Activated CD4-positive, CD25-positive, alpha-beta regulatory T cell treated with anti-CD3 and anti-CD28 coated beads, Interleukin-2, amount 50 U/mL, for 72 hours (primary cell): ENCODE measurements at places on chromosomes 4 and X.

- DNase-seq: no peak
Observed at GRCh38 chrX:134453631-134454030, 6.3 kb upstream of the HPRT1 start.

DNA sequence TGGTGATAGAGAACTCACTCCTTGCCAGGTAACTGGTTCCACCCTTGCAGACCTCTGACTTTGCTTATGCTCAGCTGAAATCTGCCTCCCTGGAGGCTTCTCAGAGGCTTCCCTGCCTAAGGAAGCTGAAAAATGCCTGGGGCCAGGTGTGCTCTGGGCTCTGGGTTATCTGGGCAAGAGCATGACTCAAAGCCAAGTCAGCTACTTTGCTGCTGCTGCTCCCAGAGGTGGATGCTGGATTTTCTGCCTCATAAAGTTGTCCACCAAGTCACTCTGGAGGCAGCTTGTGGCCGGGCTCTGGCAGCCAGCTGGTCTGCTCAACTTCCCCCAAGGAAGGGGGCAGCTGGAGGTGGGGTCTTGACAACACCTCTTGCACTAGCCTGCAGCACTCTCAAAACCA, 132.7 kb downstream of the PJA1 start:
- no peak for DNase-seq

GRCh38 chr4:12924253-12924652, 559.9 kb downstream of the RAB28 start:
- DNase-seq: no peak

- no peak for DNase-seq
Observed at GRCh38 chrX:45400027-45400779, 199.5 kb upstream of the DIPK2B start.

DNA sequence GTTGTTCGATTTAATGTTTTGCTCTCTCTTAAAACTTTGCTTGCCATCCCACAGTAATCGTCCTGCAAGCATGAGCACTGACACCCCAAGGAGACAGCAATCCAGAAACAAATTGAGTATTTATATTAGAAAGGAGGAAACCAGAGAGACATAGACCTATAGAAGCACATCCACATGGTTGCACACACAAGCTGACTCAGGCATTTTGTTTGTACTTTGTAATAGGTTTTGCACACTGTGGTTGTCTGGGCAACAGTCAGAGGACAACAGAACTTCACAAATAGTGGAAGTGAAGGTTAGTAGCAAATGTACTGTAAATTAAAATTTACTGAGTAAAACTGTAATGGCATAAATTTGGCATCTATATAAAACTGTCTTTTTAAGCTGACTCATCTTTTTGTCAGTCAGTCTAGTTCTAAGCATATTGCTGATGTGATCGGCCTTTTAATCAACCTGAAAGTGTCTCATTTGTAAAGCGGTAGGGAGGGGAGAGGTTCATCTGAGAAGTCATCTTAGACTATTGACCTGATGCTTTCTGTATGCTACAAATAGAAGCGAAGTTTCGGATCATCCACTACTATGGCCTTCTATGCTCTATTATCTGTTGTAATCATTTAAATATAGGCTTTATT, 1624.7 kb downstream of the ARAP2 start:
- DNase-seq: no peak

- DNase-seq: peak; percentile 44
Observed at GRCh38 chrX:19739683-19740082, 147.7 kb downstream of the SH3KBP1 start.

- no peak for DNase-seq
Observed at GRCh38 chr4:120434756-120435155, 368.1 kb upstream of the MAD2L1 start.

DNA sequence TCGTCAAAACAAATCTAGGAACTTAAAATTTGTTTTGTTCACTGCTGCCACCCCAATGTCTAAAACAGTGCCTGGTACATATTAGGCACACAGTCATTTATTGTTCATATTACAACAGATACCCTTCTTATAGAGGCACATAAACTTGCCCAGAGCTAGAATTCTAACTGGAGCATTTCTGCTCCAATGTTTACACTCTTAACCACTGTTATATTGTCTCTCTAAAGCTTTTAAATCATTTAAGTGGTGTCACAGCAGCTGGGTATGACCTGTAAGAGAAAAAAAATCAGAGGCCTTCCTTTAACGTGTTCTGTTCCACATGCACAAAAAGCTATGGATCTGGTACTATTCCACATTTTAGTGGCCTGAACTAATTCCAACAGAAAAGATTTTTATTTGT, 3.0 kb downstream of the UBE2D3 start:
- DNase-seq: no peak

GRCh38 chrX:41827886-41828285, 95.5 kb downstream of the CASK start:
- DNase-seq: no peak

DNA sequence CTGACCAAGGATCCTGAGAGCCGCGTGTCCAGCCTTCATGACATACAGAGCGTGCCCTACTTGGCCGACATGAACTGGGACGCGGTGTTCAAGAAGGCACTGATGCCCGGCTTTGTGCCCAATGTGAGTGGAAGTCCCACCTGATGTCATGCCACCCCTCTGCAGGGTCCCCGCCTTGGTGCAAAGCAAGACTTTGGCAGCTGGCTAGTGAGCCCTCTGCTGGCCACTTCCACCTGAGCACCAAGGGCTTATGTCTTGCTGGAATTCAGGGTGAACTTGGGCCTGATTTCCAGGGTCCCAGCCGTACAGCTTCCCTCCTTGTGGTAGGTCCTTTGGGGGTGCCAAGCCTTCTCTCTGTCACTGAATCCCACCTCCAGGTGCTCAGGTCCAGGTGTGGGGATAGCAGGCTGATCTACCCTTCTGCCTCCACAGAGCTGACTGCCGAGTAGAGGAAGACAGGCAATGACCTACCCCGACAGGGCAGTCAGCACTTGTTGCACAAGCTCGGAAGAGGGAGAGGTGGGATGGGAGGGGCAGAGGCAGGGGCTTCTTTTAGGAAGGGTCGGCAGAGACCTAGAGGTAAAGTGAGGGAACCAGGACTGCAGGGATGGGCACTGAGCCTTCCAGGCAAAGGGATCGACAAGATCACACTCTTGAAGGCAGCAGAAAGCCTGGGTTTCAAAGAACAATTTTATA, 248.1 kb downstream of the EVC2 start:
- no peak for DNase-seq

- DNase-seq: no peak
Observed at GRCh38 chr4:102342404-102343074, 2.7 kb downstream of the SLC39A8 start.

- no peak for DNase-seq
Observed at GRCh38 chrX:108091878-108092291, 307 bp downstream of the ATG4A start.

GRCh38 chr4:86026720-86027119, 333.1 kb downstream of the MAPK10 start:
- no peak for DNase-seq

DNA sequence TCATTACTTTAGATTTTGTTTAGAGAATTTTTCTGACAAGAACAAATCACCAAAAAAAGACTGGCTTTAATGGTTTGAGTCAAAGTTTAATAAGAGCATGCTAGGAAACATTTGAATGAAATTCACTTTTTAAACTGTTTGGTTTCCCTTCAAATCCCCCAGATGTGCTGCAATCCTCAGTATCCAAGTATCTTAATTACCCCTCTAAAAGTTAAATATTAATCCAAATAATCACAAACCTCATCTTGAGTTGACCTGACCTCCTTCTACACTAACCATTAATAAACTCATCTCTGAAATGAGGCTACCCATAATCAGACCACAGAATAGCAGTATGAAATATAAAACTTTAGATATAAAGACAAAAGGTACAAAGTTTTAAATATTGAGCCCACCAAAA, 10.1 kb downstream of the DHX15 start:
- no peak for DNase-seq

- DNase-seq: no peak
Observed at GRCh38 chrX:46602468-46603102, 29.0 kb downstream of the CHST7 start.

- no peak for DNase-seq
Observed at GRCh38 chrX:23854122-23854521, 53.6 kb downstream of the APOO start.

DNA sequence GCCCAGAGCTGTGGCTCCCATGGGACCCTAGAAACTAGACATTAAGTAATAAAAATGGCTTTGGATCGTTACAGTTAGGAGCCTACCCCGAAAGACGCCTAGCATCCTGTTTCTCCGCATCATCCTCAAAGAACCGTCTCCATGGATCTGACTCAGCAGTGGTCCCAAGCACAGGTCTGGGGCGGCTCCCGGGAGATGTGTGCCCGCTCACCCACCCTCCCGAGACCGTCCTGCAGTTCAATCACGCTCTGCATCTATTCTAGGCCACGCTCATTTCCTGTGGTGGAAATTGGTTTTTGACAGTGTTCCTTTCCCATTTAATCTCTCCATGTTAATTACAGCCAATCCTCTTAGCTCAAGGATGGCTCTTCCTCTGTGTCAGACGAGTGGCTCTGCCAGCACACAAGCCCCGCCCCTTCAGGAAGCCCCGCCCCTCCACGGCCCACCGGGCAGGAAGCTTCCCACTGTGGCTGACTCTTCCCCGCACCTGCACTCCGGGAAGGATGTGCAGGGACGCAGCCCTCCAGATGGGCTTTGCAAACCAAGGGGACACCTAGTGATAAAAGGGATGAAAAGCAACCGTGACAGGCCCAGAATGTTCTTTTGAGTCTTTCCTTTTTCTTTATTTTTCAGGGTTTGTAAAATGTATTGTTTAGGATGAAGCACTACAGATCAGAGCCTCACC, 34.5 kb upstream of the HELT start:
- DNase-seq: peak; percentile 60

GRCh38 chrX:20442597-20442996, 175.9 kb upstream of the RPS6KA3 start:
- peak; percentile 83 for DNase-seq

DNA sequence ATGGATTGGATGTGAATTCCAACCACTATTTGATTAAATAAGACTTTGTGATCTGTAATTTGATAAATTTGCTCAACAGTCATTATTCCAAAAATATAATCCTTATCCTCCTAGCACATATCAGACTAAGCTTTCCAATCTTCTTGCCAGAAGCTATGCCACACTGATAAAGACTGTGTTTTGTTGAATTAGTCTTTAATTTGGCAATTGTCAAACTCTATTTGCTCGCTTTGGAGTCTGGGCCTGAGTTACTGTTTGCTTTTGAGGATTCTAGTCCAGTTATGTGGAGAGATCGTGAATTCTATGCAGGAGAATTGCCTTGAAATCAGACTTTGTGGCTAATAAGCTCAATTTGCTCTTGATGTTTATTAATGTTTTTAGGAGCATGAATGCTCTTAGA, 10.9 kb upstream of the RNF150 start:
- DNase-seq: no peak

DNA sequence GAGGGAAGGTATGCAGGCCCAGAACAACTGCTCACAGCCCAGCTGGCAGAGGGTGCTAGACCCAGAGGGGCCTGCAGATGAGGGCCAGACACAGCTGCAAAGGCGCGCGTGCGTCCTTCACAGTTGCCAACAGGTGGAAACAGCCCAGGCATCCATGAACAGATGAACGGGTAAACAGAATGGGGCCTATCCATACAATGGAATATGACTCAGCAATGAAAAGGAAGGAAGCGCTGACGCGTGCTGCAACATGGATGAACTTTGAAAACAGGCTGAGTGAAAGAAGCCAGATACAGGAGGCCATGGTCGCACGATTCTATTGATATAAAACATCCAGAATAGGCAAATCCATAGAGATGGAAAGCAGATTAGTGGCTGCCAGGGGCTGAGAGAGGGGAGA, 83.1 kb upstream of the DDX3X start:
- no peak for DNase-seq

DNA sequence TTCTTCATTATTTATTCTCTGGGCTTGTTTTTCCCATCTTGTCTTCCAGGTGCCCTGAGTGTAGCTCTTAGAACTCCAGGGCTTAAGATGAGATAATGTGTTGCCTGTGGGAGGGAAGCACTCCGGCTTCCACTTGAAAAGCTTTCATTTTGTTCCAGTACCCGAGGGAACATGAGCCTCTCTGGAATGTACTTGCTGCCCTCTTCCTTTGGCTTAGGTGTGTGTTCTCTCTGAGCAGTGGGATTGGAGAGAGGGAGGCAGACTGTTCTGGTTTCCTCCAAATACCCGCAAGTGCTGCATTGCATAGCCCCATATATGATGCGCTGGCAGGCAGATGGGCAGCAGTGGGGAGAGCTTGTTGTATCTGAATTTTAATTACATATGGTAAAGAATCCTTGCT, 861 bp upstream of the DTHD1 start:
- DNase-seq: no peak

DNA sequence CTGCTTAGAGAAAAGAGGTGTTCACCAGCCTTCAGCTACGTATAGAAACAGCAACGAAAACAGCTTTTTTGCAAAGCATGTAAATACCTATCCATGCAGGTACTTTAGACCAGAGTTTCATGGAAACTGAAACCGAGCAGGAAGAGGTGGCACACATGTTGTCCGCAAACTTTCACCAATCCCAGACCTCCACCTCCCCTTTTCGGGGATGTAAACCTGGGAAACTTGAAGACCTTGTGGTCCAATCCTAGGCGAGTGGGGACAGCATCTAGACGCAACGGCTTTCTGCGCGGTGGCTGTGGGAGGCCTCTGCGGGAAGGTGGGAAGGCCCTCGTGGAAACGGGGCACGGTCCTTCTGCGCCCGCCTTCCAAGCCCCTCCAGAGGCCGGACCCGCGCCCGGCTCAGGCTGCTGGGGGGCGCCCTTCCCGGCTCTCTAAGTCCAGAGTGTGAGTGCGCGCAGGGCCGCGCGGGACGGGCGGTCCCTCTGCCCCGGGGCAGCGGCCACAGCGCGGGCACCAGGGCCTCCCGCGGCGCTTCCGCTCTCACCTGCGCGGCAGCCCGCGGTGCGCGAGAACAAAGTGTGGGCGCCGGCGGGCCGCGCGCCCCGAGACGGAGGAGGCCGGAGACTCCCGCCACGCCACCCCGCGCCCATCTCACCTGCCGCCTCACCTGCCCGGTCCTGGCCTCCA, 830 bp upstream of the SHROOM2 start:
- DNase-seq: no peak

- DNase-seq: no peak
Observed at GRCh38 chrX:124954402-124954801, 365.3 kb upstream of the TEX13C start.

DNA sequence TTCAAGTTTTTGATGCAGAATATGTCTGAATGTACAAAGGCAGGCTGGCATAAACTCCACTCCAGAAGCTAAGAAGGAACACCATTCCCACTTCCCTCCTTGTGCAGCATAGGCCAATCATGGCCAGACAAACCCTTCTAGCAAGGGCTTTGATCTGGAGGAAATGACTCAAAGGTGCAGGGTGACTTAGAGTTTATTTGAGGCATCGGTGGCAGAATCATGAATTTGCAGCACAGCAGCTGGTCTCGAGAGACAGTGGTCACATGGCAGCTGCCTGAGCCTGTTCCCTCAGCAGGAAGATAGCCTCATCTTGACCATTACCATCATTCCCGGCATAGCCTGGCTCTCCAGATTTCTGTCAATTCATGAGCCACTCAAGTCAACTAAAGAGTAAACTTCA, 154.5 kb downstream of the ATP10D start:
- DNase-seq: no peak

- DNase-seq: no peak
Observed at GRCh38 chrX:108209006-108209554, 117.5 kb downstream of the ATG4A start.
